ENCODE measurements at places on chromosomes 16 and 17.

- DNase-seq, result no peak
Measured at GRCh38 chr16:51433599-51433998, 282.5 kb upstream of the SALL1 start.

DNA sequence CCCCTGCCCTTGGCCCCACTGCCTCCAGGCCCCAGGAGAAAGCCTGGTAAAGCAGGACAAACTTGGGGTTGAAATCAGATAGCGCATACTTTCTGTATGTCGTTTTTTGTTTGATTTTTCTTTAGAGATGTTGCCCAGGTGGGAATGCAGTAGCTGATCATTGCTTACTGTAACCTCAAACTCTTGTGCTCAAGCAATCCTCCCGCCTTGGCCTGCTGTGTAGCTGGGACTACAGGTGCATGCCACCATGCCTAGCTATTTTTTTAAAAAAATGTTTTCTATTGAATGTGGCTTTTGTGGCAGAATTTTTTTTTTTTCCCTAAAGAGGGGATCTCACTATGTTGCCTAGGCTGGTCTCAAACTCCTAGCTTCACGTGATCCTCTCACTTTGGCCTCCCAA lies 11.1 kb upstream of the CCL5 start:
- DNase-seq, result no peak

- DNase-seq, result peak; percentile 28
Measured at GRCh38 chr16:2475413-2476344, 752 bp downstream of the TBC1D24 start.

DNA sequence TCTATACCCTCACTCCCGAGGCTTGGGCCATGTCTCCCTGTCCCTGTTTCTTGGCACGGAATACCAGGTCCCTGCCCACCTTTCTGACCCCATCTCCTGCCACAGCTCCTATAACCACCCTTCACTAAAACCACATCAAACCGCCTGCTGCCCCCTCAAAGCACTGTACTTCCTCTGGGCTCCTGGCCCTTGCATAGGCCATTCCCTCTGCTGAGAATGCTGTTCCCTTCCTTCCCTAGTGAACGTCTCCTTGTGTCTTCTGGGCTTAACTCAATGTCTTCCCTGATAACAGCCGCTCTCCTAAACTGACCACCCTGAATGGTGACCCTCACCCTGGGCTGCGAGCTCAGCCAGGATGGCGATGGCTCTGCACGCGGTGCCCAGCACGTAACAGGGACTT lies 10.7 kb downstream of the AANAT start:
- DNase-seq, result no peak

DNA sequence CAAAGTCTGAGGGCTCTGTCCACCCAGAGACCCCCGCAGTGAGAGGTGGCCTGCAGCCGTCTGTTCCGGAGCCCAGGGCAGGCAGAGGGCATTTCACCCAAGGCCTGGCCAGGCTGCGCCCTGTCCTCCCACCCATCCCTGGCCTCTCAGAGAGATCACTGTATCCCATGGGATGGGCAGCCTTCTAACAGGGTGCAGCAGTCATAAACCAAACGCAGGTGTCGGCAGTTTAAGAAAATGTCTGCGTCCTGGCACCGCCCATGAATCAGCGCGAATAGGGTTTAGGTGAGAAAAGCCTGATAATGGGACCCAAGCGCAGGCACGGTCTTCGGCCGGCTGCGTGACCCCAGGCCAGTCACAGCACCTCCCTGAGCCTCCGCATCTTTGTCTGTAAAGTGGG lies 5.4 kb downstream of the CYBA start:
- DNase-seq, result no peak

GRCh38 chr17:38885728-38886642 lies 16.1 kb downstream of the LASP1 start:
- DNase-seq, result peak; percentile 40

DNA sequence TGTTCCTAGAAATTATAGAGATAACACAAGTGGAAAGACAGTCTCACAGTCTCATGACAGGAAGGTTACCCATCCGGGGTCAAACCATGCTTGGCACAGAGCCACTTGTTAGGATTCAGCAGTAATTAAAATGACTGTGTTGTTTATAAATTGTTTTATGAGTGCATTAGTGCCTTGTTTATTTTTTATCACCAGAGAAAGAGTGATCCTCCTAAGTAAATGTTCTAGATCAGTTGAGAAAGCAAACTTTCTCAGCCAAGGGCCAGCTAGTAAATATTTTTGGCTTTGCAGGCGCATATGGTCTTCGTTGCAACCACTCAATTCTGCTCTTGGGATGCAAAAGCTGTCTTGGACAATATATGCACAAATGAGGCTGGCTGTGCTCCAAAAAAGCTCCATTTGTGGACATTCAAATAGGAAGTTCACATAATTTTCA lies 253.9 kb upstream of the CACNG5 start:
- no peak for DNase-seq

- no peak for DNase-seq
Measured at GRCh38 chr16:70663524-70664324, 17.4 kb downstream of the IL34 start.

DNA sequence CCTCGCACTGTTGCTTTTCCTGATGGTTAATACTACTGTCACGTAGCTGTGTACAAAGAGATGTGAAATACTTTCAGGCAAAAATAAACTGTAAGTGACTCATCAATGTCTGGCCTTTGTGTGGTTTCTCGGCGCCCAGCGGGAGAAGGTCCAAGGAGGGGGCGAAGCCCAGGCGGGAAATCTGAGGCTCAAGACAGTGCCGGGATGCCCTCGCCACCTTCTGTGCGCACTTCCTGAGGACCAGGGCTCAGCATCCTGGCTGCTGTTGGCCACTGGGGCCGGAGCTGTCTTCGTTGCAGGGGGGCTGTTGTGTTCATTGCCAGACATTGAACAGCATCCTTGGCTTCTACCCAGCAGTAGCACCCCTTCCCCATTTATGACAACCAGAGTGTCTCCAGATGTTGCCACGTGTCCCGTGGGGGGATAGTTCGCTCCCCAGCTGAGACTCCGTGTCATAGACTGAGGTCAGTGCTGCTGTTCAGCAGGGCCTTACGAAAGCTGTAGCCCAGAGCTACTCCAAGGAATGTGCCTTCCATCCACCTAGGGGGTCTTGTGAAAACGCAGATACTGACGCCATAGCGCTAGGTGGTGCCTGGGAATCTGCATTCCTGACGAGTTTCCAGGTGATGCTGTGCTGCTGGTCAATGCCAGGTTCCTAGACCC lies 67.3 kb upstream of the PLCG2 start:
- DNase-seq, result no peak

- no peak for DNase-seq
Measured at GRCh38 chr17:21352981-21353265, 23.2 kb upstream of the KCNJ12 start.

GRCh38 chr17:2335726-2336214 lies 487 bp downstream of the TSR1 start:
- no peak for DNase-seq

GRCh38 chr17:30091121-30091670 lies 25.4 kb upstream of the NSRP1 start:
- DNase-seq, result no peak

DNA sequence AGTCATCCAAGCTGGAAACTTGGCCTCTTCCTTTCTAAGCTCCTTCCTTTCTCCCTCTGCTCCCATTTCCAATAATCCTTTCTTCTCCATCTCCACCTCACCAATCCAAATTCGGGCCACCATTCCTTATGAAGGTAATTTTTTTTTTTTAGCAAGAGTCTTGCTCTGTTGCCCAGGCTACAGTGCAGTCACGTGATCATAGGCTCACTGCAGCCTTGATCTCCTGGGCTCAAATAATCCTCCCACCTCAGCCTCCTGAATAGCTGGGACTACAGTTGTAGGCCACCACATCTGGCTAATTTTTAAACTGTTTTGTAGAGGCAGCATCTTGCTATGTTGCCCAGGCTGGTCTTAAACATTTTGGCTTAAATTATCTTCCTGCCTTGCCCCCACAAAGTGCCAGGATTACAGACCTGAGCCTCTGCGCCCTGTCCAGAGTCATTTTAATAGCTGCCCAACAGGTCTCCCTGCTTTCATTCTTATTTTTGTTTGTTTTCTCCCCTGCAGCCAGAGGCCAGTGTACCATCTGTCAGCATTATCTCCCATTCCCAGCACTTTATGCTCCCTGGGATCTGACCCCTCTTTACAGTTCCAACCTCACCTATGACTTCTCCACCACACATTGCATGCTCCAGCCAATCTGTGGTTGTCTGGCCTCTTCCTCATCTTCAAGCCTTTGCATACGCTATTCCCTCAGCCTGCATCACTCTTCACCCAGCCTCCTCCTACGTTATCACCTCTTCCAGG lies 2.3 kb upstream of the GP2 start:
- no peak for DNase-seq

- DNase-seq, result no peak
Measured at GRCh38 chr16:57435838-57436237, 11.3 kb downstream of the CIAPIN1 start.

- DNase-seq, result no peak
Measured at GRCh38 chr17:36686123-36686669, 84.8 kb downstream of the MRM1 start.

GRCh38 chr17:81021531-81022343 lies 13.2 kb upstream of the BAIAP2 start:
- DNase-seq, result no peak

GRCh38 chr17:61575352-61575975 lies 15.6 kb downstream of the NACA2 start:
- DNase-seq, result no peak
